Activated CD8-positive, alpha-beta memory T cell treated with anti-CD3 and anti-CD28 coated beads for 1 hour (primary cell): ENCODE measurements at places on chromosomes 5 and 9.

DNA sequence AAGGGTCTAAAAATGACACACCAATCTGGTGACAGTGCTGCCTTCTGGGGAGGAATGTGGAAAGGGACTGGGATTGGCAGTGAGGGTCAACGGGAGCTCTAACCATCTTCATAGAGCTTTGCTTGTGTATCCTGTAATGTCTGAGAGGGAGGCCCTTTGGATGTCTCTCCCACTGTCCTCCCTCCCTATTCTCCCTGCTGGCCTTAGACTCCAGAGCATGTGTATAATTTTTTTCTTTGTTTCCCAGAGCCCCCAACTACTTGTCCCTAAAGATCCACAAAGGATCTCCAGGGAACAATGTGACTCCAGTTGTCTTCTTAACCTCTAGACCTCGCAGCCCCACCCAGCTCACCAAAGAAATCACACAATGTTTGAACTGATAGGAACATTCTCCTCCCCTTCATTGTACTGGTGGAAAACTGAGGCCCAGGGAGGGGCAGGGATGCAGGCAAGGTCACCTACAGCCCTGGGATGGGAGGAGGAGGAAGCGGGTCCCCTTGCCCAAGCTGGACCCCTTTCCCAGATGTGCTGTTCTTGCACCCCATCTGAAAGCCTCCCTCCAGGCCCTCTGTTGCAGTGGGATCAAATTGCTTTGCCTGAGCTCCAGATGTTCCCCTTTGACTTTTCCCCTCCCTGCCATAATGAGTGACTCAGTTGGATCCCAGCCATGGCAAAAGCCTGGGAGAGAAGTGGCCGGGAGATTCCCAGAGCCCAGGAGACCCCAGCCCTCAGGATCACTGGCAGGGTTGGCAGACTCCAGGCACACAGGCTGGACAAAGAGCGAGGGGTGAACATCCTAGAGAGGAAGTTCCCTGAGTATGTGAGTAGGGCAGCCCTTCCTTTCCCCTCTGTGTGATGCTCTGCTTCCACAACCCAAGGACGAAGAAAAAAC, 21.8 kb downstream of the SPARC start:
- no peak for DNase-seq

GRCh38 chr5:31825518-31826068, 186.7 kb downstream of the PDZD2 start:
- DNase-seq, result peak; percentile 13

DNA sequence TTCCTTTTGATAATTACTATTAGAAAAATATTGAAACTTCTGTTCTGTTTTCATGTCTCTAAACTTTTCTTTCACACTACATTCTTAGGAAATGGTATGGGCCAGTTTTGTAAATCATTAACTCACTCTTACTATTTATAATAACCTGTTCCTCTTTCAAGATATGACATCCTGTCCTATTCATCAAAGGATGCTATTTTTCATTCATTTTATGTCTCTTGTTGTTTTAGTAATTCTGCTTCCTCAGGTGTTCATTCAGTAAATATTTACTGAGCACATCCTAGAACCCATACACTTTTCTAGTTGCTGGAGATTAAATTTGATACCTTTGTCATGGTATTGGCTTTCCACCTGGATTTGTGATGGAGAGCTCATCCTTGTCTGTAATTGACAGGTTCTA, 58.0 kb downstream of the GDA start:
- no peak for DNase-seq

GRCh38 chr5:116922532-116922931, 347.9 kb upstream of the SEMA6A start:
- DNase-seq, result no peak

DNA sequence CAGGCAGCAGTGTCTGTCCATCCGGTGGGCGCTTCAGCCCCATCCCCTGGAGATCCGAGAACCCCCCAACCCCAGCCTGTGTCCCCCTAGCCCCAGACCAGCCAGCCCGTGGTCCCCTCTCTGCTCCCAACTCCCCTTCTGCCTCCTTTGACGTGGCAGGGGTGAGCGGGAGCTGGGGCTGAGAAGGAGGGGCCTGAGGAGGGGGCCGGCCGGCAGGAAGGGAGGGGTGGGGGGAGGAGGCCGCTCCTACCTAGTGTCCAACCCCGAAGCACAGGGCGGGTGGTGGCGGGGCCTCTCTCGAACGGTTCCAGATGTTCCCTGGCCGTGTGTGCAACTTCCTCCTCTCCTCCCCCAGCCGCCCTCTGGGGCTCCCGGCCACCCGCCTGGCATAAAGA, 31.0 kb downstream of the GOLGA2 start:
- no peak for DNase-seq

- DNase-seq, result no peak
These were observed 298.1 kb downstream of the NR3C1 start for GRCh38 chr5:143105216-143105905.

DNA sequence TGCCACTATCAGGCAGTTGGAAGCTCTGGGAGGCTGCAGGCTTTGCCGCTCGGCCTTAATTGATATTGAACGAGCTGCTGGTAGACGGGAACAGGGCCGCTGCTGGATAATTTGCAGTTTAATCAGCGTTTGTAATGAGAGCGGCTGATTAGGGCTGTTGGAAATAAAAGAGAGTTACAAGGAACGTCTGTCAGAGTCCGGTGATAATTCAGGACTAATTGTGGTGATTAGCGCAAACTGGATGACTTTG, 68.2 kb upstream of the TBCA start:
- no peak for DNase-seq
